ENCODE measurements at places on chromosomes 11 and 22.

GRCh38 chr11:89327885-89328284 is 150.2 kb downstream of the TYR start:
- no peak for DNase-seq

GRCh38 chr11:66339162-66339675 is 3.0 kb upstream of the RIN1 start:
- DNase-seq = no peak

DNA sequence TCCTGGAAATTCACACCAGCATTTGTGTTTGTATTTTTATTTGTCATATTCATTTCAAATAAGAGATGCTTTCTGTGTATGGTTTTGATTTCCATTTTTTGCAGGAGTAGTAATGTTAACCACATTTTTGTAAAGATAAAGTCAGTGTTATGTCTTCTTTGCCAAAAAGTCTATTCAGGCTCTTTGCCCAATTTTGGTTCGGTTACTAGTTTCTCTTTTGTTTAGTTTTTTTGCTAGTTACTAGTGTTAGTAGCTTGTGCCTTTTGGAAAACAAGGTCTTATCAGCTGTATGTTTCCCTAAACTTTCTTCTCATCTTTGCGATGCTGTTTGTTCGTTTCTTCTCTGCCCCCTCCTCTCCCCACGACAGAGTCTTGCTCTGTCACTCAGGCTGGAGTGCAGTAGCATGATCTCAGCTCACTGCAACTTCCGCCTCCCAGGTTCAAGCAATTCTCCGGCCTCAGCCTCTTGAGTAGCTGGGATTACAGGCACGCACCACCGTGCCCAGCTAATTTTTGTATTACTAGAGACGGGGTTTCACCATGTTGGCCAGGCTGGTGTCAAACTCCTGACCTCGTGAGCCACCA is 112.3 kb upstream of the GRK3 start:
- no peak for DNase-seq

GRCh38 chr11:44277196-44278090 is 32.5 kb downstream of the ALX4 start:
- DNase-seq = no peak

- DNase-seq = no peak
Observed at GRCh38 chr22:27534720-27535125, 266.8 kb downstream of the MN1 start.

- DNase-seq = no peak
Observed at GRCh38 chr11:65087827-65088226, 3.8 kb downstream of the ZFPL1 start.

- no peak for DNase-seq
Observed at GRCh38 chr11:109604481-109605400, 182.8 kb downstream of the C11orf87 start.

GRCh38 chr11:22084564-22084963 is 108.3 kb upstream of the ANO5 start:
- no peak for DNase-seq

GRCh38 chr11:60924110-60924905 is at the start of gene TMEM132A:
TSS of gene TMEM132A (plus strand) at chr11:60924460. CDS start at chr11:60924634, 174 bp downstream.
- DNase-seq = peak; percentile 30

- no peak for DNase-seq
Observed at GRCh38 chr11:380095-380480, 10.8 kb downstream of the B4GALNT4 start.

DNA sequence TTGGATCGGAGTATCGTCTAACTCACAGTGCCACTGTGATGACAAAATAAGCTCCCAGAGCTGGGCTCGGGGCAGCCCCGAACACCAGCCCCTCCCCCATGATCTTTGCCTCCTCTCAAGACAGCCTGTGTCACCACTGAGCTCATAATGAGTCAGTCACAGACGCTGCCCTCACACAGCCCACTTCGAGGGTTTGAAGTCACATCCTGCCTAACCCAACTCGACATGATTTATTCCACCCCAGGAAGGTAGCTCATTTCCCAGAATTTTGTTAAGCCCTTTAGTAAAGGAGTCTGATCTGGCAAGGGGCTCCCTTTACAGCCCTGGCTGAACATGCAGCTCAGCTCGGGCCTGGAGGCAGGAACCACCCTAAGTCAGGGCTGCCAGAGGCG is 22.8 kb downstream of the MYH9 start:
- DNase-seq = peak; percentile 85

Measured in stimulated activated CD4-positive, alpha-beta T cell treated with anti-CD3 and anti-CD28 coated beads, Interleukin-4, amount 100 ng/mL, for 1 hour (primary cell).